Left hindlimb (tissue), 1 donor: ENCODE measurements at places on chromosomes 3 and 15.
A peak's percentile ranks its signal among the peaks of the same experiment; 100 is the strongest.

GRCh38 chr15:93042691-93043378, 46.2 kb downstream of the RGMA start:
- no peak for DNase-seq

DNA sequence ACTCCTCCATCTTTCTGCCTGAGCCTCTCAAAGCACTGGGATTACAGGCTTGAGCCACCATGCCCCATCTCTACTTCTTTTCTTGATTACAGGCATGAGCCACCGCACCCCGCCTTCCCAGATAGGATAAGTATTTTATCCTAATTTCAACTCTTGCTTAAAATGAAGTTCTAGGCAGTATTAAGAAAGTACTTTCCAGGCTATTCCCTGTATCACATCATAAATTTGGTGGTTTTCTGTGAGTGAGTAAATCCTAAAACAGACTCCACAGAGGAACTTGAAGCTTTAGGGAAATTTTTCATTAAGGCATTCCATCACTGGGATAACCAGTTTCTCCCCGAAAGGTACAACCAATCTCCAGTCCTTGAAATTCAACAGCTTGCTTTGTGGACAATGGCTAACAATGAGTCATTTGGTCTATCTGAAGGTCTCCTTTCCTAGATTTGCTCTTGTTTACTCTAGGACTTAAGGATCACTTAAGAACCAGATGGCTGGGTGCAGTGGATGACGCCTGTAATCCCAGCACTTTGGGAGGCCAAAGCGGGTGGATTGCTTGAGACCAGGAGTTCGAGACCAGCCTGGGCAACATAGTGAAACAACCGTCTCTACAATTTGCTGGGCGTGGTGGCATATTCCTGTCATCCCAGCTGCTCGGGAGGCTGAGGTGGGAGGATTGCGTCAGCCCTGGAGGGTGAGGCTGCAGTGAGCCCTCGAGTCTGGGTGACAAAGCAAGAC, 49.7 kb upstream of the SKIL start:
- DNase-seq, result no peak

- DNase-seq, result no peak
These were observed 1046.4 kb downstream of the NTRK3 start for GRCh38 chr15:87209891-87210689.

- no peak for DNase-seq
These were observed 120.4 kb upstream of the MEF2A start for GRCh38 chr15:99445272-99445850.

DNA sequence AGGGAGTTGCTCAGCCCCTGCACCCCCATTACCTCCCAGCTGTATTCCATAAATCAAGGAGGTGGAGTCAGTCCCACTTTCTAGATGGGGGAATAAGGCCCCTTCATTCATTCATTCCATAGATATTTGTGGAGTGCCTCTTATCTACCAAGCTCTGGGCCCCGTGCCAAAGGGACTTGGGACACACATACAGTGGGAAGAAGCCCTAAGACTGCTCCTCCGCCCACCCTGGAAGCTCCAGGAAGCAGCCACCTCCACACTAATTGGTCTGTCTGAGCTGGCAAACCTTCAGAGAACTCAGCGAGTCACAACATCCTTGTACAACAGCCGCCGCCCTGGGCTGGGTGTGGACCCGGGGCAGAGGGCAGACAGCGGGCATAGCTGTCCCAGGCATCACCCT, 6.4 kb downstream of the STRA6 start:
- DNase-seq, result peak; percentile 71

GRCh38 chr3:49411535-49411967, 225 bp downstream of the RHOA start:
- DNase-seq, result peak; percentile 65

GRCh38 chr15:90394748-90395442, 6.9 kb downstream of the IQGAP1 start:
- no peak for DNase-seq

- peak; percentile 25 for DNase-seq
These were observed 11.6 kb downstream of the NT5DC2 start for GRCh38 chr3:52521881-52522650.

GRCh38 chr3:69009559-69010410, 3.7 kb downstream of the EOGT start:
- peak; percentile 55 for DNase-seq

DNA sequence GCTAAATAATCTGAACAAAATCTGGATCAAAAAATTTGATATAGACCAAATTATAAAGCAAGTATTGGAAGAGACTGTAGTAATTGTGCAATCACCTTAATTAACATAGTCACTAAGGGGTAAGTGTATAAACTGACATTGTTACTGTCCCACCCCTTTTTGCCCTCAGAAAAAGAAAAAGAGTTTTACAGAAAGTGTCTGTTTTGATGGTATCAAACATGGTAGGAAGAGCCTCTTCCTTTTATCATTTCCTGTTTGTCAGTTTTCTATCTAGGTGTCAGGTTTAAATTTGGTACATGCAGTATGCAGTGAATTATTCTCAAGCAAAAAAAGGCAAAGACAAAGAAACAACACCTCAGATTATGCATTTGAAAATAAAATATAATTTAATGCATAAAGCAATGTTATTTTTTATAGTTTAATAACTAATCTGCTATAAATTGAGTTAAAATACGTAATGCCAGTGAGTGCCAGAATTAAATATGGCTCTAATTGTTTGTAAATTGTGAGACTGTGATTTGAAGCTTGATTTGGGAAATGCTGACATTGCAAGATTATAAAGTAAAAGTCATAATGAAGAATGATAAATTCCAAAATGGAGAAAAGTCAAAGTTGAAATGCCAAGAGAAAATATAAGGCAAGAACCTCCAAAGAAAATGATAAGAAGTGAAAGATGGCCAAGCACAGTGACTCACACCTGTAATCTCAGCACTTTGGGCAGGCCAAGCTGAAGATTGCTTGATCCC, 30.3 kb upstream of the CMC1 start:
- DNase-seq, result no peak

DNA sequence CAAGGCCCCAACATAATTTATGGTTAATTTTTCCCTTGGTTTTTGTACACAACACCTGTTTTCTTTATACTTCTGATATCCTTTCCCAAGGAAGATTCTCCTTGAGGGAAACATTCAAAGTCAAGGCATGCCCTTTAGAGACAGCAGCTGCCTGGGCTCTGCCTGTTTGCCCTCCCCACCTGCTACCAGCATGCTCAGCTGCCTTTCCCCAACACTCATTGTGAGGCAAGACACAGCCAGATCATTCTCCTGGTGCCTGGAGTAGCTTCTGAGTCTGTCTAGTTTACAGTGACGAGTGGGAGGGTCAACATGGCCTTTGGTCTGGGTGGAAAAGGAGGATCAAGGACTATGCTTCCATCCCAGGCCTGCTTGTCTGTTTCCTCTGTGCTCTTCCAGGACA, 132.5 kb downstream of the EPHB1 start:
- no peak for DNase-seq

DNA sequence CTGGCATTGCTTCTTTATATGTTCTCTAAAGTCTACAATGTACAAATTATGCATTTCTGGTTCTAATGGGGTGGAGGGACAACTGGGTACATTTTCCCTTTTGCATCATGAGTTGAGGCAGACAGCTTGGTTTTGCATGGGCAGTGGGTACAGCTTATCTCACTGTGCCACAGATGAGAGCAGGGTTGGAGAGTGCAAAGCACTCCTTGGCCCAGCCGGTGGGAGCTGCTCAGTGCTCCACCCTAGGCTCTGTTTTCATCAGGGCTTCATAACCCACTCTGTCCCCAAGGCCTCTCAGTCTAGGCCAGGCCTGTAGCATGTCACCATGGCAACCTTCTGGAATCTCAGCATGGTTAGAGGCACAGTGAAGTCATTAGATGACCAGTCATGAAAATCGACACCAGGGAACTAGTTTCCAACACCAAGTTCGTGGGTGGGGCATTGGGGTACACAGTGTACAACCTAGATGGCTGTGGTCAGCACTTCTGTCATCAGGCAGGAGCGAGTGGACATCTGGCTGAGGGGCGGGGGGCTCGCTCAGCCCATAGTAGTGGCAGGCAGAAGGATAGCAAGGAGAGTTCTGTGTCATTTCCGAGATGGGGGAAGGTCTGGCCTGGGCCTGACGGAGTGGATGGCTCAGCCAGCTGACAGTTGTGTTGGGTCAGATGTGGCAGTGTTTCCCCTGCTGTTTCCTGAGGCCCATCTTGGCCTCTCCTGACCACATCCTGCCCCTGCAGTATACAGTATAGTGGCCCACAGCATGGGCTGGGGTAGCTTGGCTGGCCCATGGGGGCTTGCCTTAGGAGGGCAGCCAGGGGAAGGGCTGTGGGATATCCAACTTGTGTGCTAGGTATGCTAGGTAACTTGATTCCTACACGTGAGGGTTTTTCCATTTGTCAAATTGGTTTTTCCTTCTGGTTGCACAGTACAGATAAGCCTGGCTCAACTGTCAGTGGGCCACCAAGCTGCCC, 75.7 kb upstream of the PRR23C start:
- no peak for DNase-seq

GRCh38 chr3:107241217-107241616, 136.0 kb upstream of the CCDC54 start:
- DNase-seq, result peak; percentile 46

GRCh38 chr3:148736086-148736485, 38.4 kb downstream of the AGTR1 start:
- DNase-seq, result no peak

DNA sequence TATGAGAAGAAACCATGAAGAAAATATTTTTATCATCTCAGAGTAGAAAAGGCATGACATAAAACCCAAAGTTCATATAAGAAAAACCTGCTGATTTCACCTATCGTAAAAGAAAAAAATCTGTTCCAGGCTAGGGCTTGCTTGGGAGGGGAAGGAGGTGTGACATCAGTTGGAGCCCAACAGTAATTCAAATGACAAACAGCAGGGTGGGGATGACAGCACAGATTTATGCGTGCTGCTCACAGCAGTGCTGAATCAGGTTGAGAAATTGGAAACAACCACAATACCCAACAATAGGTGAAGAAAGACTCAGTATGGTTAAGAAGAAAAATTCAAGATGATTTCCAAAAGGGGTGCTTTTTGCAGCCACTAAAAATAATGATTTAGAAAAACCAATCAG, 172.4 kb downstream of the PDE8A start:
- DNase-seq, result no peak

DNA sequence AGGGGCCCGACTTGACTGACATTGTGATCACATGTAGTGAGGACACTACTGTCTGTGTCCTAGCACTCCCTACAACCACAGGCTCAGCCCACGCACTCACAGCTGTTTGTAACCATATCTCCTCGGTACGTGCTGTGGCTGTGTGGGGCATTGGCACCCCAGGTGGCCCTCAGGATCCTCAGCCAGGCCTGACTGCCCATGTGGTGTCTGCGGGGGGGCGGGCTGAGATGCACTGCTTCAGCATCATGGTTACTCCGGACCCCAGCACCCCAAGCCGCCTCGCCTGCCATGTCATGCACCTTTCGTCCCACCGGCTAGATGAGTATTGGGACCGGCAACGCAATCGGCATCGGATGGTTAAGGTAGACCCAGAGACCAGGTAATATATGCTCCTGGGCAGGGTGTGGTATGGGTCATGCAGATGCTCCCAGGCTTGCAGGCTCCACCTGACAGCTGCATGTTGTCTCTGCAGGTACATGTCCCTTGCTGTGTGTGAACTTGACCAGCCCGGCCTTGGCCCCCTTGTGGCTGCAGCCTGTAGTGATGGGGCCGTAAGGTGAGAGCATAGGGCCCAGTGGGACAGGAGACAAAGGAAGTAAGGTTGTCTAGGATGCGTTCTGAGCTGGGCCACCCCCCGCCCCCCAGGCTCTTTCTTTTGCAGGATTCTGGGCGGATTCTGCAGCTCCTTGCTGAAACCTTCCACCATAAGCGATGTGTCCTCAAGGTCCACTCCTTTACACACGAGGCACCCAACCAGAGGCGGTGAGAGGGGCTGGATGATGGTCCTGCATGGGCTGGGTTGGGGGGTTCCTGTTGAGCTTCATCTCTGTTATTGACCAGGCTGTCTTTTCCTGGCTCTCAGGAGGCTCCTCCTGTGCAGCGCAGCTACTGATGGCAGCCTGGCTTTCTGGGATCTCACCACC, 4.4 kb downstream of the DALRD3 start:
- peak; percentile 31 for DNase-seq

DNA sequence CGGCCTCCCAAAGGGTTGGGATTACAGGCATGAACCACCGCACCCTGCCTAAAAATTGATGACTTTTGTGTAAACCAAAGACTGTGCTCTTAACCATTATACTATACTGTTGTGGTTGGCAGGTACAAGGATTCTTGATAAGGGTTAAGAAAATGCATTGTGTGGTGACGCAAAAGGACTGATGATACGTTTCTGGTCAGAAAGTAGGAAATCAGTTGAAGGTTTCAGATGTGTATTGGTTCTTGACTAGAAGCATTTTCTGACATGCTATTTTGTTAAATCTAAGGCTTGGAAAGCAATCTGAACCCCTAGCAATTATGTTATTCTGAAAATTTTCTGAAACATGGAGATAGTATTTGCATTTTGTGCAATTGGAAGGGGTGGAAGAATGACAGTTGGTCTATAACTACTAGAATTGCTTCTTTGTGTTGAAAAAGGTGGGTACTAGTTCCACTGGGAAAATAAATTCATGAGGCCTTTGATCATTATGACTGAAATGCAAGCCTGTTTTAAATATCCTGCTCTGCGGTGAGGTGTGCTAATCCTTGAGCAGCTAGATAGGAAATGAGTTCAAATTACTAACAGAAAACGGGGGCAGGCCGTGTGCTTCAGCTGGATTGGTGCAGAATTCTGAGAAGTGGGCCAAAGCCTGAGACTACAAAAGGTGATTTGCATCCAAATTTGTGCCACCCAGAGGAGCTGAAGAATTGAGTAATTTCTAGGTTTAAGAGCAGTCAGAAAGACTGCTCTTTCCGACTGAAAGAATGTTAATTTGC, 66.0 kb upstream of the LRRFIP2 start:
- no peak for DNase-seq

GRCh38 chr3:124928333-124929202, 6.0 kb downstream of the MUC13 start:
- DNase-seq, result peak; percentile 51

- peak; percentile 71 for DNase-seq
These were observed 80.2 kb upstream of the TPM1 start for GRCh38 chr15:62962101-62962995.

- no peak for DNase-seq
These were observed 61.5 kb downstream of the IQSEC1 start for GRCh38 chr3:13011573-13012220.

- no peak for DNase-seq
These were observed 28.9 kb downstream of the HACD3 start for GRCh38 chr15:65558997-65559760.

DNA sequence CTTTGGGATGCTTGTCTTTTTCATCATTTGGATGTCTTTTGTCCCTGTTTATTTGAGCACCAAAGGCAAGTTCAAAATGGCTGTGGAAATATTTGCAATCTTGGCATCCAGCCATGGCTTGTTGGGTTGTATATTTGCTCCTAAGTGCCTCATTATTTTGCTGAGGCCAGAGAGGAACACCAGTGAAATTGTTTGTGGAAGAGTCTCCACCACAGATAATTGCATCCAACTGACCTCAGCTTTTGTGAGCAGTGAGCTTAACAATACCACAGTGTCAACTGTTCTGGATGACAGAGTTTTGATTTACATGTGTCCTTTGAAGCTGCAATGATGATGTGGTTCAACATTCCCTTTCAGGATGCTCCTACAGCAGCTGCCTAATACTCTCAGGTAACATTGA, 83.0 kb upstream of the KCNAB1 start:
- no peak for DNase-seq
